Activated CD4-positive, alpha-beta T cell treated with anti-CD3 and anti-CD28 coated beads, Interleukin-2, amount 50 U/mL, for 1 hour (primary cell): ENCODE measurements at places on chromosomes 16 and 17.
A peak's percentile ranks its signal among the peaks of the same experiment; 100 is the strongest.

DNA sequence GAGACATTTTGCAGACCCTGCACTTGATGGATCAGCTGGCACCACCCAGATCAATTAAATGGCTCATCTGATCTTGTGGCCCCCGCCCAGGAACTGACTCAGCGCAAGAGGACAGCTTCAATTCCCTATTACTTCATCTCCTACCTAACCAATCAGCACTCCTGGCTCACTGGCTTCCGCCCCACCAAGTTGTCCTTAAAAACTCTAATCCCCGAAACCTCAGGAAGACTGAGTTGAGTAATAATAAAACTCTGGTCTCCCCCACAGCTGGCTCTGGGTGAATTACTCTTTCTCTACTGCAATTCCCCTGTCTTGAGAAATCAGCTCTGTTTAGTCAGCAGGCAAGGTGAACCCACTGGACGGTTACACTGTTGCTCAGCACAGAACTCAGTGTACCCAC lies 23.6 kb downstream of the SPPL2C start:
- DNase-seq = no peak

GRCh38 chr17:77441940-77442339 lies 301.2 kb downstream of the SEC14L1 start:
- no peak for DNase-seq

GRCh38 chr17:51325471-51325870 lies 65.1 kb downstream of the UTP18 start:
- DNase-seq = no peak

DNA sequence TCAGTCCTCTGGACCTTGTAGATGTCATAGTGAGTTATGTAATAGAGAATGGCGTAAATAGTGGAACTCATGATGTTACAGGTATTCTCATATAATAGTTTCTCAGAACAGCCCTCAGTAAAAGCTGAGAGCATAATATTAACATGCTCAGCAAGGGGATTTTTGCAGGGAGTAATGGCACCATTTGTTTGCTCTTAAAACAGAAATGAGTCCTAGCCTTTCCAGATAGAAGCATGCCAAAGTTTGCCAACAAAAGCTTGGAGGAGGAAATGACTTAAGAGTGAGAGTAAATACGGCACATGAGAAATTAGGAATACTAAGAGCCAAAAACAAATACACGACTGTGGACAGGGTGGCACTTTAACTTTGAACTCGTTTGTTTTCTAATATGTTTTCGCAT lies 198.4 kb downstream of the ANKFN1 start:
- DNase-seq = no peak

- DNase-seq = no peak
Observed at GRCh38 chr17:74206332-74206818, 2.9 kb downstream of the RPL38 start.

- DNase-seq = no peak
Observed at GRCh38 chr16:20940871-20941635, 40.5 kb downstream of the LYRM1 start.

- peak; percentile 75 for DNase-seq
Observed at GRCh38 chr17:17354560-17355349, 51.6 kb downstream of the NT5M start.

DNA sequence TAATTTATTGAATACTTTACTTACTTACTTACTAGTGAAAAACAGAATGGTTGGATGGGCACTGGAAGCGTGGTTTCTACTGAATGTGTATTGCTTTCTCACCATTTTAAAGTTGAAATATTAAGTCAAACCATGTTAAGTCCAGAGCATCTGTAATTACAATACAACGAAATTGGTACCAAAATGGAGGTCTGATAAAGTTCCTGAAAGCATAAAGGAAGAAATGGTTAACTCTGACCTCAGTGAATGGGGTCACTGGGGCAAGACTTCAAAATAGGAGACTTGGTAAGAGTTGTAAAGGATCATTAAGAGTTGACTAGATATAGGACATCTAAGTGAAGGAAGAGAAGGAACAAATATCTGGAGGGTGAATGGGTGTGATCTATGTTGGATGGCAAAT lies 237.1 kb downstream of the MAF start:
- no peak for DNase-seq

GRCh38 chr17:45135192-45135977 lies at the start of gene ACBD4:
Gene ACBD4, plus strand, starts transcription at chr17:45135687. Its CDS starts 458 bp downstream, at chr17:45136145.
- DNase-seq = peak; percentile 98

GRCh38 chr17:77674358-77674757 lies 284.1 kb upstream of the TNRC6C start:
- no peak for DNase-seq

DNA sequence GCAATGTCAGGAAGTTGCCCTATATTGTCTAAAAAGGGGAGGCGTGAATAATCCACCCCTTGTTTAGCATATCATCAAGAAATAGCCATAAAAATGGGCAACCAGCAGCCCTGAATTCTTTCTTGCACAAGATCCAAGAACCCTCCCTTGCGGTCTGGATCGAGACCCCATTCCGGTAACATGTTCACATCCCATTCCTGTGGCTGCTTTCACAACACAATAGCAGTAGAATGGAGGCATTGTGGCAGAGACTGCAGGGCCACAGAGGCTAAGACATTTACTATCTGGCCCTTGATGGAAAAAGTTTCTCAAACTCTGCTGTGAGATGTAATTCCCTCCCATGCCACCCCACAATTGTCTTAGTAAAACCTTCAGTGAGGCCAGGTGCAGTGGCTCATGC lies 73.2 kb downstream of the RMI2 start:
- DNase-seq = no peak

- DNase-seq = no peak
Observed at GRCh38 chr16:16083421-16084156, 134.2 kb downstream of the ABCC1 start.

DNA sequence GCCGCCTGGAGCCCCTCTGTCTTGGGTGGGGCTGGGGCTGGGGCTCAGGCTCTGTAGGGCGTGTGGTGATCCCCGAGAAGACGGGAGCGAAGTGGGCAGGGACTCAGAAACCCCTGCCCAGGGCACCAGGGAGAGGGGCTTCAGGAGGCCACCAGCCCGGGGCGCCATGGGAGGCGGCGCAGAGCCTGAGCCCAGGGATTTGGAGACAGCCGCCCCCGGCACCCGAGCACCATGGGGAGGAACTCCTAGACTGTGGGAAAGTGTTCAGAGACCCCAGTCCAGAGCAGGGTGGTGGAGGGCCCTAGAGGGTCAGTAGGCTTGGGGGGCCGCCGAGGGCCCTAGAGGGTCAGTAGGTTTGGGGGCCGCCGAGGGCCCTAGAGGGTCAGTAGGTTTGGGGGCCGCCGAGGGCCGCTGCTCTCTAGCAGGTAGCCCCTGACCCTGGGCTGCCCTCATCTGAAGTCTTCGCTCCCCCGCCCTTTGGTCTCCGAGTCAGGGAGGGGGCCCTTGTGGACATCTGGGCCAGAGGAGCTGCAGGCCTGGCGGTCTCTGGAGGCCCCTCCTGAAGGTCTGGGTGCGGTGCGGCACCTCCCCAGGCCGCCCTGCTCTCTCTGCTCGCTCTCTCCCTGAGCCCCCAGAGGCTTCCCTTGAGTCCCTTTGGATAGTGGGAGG lies 734 bp downstream of the ARHGDIG start:
- no peak for DNase-seq

DNA sequence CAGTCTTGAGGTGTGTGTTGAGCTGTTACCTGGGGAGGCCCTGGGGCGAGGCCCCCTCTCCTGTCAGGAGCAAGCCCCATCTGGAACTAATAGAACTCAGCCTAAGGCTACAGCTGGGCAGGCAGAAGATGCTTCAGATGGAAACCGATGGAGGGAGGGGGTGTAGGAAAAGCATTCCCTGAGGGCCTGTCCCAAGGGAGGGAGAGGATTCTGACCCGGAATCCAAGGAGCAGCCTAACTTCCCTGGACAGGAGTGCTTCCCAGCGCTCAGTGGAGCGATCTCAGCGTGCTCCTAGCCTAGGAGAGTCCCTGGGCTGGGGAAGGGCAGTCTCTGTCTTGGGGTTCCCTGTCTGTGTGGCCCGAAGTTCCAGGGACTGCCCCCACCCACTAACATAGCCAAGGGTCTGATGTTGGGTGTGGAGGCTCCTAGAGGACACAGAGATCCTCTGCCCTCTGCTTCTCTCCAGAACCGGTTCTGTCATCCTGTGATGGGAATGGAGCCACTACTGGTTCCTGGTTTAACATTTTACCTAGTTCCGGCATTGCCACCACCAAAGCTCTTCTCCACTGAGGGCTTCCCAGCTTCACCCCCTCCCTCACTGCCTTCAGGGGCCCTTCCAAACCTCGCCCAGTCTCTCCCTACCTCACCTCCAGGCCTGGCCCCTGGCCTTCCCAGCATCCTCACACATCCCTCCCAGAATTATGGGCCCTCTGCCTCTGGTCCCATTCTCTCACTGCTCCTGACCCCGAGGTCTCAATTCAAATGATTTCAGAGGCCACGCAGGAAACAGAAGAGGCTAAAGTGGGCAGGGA lies 58.7 kb downstream of the RTN4RL1 start:
- DNase-seq = no peak

- no peak for DNase-seq
Observed at GRCh38 chr17:50949128-50949988, 83.2 kb upstream of the TOB1 start.

- no peak for DNase-seq
Observed at GRCh38 chr17:76716146-76716838, 5.5 kb upstream of the MXRA7 start.

- no peak for DNase-seq
Observed at GRCh38 chr17:43531082-43531378, 15.1 kb downstream of the ETV4 start.

DNA sequence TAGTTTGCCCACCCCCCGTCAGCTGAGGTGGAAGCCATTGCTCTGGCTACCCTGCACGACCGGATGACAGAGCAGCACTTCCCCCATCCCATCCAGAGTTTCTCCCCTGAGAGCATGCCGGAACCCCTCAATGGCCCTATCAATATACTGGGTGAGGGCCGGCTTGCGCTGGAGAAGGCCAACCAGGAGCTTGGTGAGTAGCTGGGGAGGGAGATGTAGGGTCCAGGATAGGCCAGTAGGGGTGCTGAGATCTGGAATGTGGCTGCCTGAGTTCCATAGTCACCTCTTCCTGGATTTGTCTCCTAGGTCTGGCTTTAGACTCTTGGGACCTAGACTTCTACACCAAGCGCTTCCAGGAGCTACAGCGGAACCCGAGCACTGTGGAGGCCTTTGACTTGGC lies 6.4 kb downstream of the PFAS start:
- DNase-seq = no peak

DNA sequence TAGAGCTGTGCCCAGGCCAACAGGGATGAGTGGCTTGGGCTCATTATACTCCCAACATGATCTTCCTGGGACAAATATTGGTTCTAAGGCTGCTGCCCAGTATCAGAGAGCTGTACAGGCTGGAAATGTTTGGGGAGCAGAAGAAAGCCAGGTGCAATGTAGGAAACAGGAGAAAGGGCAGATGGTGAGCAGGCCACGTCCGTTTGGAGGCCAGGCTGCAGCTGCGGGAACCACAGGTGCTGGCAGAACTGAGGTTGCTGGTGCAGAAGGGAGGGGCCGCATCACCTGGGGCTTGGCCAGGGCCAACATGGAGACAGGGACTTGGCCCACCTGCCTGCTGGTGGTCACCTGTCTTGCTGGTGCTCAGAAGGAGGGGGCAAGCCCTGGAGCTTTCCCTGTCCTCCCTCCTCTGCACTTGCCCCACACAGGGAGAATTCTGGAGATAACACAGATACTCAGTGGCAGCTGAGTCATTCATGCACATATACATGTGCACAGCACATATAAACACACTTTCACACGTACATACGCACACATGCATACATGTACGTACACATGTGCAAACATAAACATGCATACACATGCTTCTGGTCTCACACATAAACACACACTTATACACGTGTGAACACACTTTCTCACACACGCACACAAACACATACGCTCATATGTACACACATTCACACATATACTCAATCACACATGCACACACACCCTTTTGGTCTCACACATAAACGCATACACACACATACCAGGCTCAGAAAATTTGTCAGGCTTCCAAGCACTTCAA lies 67.7 kb downstream of the WSCD1 start:
- DNase-seq = no peak

GRCh38 chr16:85960486-85961046 lies 61.6 kb downstream of the IRF8 start:
- no peak for DNase-seq

DNA sequence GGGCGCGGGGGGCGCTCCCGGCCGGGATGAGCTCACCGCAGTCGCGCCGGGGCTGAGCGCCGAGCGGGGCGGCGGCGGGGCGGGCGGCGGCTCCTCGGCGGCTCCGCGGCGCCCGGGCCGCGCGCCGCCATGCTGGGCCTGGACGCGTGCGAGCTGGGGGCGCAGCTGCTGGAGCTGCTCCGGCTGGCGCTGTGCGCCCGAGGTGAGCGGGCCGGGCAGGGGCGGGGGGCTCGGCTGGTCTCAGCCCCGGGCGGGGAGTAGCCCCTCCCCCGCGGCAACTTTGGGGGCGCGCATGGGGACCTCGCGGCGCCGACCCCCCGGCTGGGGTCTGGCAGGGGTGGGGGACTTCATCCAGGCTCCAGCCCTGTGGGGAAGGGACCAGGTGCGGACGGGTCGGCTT lies at the start of gene ARHGDIG:
Gene ARHGDIG (plus strand): TSS at position 40 of the 400 bp plus-strand sequence. CDS start 90 bp downstream, at position 130.
- no peak for DNase-seq

- DNase-seq = no peak
Observed at GRCh38 chr17:82106688-82107305, 8.8 kb upstream of the FASN start.

DNA sequence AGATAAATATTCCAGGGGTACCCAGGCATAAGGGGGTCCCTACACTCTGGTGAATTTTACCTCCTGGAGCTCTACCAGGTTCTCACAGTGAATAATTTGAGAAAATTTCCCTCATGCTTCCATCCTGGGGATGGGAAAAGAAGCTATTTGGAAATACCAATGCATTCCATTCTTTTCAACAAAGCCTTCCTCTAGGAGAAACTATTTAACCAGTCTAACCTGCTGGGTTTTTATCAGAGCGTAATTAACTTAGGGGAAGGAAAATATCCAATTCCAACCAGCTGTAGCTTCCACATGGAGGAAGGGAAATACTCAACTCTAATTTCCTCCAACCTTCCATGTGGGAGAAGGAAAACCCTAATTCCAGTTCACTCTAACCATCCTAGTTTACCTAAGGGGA lies 17.0 kb downstream of the MFSD6L start:
- no peak for DNase-seq

DNA sequence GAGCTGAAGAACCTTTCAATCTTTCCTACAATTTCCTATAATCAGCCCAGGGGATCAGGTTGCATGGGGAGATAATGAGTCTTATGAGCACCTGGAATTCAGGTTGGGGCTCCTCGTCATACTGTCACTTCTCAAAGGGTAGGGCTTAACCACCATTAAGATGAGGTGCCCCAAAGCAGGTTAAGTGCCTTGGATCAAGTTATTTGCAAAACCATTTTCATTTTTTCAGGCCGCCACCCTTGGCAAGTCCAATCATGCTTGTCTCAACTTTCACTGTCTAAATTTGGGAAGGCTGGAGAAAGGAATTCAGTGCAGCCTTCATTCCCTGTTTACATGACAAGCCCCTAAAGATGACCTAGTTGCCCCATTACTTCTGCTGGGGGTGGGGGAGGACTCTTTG lies 44.9 kb upstream of the TANGO6 start:
- no peak for DNase-seq

- DNase-seq = no peak
Observed at GRCh38 chr17:44022246-44022645, 7.5 kb upstream of the TMEM101 start.

GRCh38 chr17:8611137-8611536 lies 19.4 kb downstream of the MYH10 start:
- no peak for DNase-seq

- DNase-seq = no peak
Observed at GRCh38 chr17:29364691-29365090, 25.5 kb upstream of the TAOK1 start.
